ENCODE measurements at places on chromosomes 7 and 10. TPM values are rescaled to one million over a fixed set of nuclear protein-coding genes. Genes with fewer than 3 reads are reported as not detected.

GRCh38 chr7:94089806-94090205 lies 85.7 kb upstream of the BET1 start:
- no peak for DNase-seq

UTF1 gene
- not detected for total RNA-seq

CD36 gene
- 6.4 TPM for total RNA-seq

- no peak for DNase-seq
Observed at GRCh38 chr7:112082306-112082705, 123.9 kb downstream of the DOCK4 start.

DNA sequence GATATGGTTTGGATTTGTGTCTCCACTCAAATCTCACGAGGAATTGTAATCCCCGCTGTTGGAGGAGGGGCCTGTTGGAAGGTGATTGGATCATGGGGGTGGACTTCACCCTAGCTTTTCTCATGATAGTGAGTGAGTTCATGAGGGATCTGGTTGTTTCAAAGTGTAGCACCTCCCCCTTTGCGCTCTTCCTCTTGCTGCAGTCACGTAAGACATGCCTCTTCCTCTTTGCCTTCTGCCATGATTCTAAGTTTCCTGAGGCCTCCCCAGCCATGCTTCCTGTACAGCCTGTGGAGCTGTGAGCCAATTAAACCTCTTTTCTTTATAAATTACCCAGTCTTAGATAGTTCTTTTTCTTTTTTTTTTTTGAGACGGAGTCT lies 17.1 kb downstream of the CDNF start:
- DNase-seq, result no peak

HMX3 gene
- not detected for total RNA-seq

AKR1C8 gene
- 0.48 TPM for total RNA-seq

GRCh38 chr7:92025260-92025659 lies 84.6 kb downstream of the AKAP9 start:
- DNase-seq, result no peak

DNA sequence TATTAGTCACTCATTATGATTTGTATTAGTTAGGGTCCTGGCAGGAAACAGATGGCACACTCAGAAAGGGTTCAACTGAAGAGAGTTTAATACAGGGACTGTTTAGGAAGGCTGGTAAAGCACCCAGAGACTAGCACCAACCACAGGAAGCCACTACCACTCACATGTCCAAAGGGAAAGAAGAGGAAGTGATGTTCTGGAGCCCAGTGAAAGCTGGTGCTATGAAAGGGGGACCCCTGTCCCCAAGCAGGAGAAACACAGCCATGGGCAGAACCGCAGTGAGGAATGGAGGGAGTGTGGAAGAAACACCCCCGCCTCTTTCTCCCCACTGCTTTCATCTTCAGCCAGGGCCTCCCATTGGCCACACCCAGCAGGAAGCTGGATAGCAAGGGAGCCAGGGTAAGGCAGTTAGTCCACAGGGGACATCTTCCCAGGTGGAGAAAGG lies 3.2 kb upstream of the VSIR start:
- DNase-seq, result no peak

SEMA3A gene
- 3.3 TPM for total RNA-seq

KLF14 gene
- total RNA-seq, result not detected

GRCh38 chr10:32329061-32329460 lies 17.9 kb downstream of the EPC1 start:
- no peak for DNase-seq

HTR5A gene
- not detected for total RNA-seq

DNA sequence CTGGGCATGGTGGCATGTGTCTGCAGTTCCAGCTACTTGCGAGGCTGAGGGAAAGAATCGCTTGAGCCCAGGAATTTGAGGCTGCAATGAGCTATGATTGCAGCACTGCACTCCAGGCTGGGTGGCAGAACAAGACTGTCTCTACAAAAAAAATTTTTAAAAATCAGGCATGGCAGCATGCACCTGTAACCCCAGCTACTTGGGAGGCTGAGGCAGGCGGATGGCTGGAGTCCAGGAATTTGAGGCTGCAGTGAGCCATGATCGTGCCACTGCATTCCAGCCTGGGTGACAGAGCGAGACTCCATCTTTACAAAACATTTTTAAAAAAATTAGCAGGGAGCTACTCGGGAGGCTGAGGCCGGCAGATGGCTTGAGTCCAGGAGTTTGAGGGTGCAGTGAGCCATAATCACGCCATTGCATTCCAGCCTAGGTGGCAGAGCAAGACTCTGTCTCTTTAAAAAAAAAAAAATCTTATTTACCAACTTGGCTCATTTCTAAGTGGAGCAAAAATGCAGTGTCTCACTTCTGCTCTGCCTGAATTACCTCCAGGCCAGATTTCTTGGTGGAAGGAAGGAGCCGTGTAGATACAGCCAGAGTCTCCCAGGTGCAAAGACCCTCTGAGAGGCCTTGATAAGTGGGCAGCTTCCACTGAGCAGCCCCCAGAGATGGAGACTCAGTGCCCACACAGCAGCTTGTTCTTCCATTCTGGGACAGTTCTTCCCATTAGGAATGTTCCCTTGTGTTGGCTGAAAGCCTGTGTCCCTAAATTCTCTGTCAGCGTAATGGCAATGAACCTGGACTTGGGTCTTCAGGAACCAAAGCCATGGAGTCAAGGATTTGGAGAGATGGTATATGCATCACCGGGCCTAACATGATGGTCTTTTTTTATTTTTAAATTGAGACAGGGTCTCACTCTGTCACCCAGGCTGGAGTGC lies 30.0 kb downstream of the GTF2IRD1 start:
- DNase-seq, result no peak

- DNase-seq, result no peak
Observed at GRCh38 chr10:122642726-122643605, 56.7 kb downstream of the C10orf120 start.

GRCh38 chr10:12782537-12782936 lies 219.0 kb downstream of the CCDC3 start:
- DNase-seq, result peak; percentile 45

- DNase-seq, result no peak
Observed at GRCh38 chr7:112254156-112254555, 47.7 kb downstream of the ZNF277 start.

SH2D4B gene
- 0.22 TPM for total RNA-seq

GRCh38 chr7:151271699-151272355 lies 23.3 kb upstream of the SMARCD3 start:
- DNase-seq, result no peak

PGAM2 gene
- total RNA-seq, result 2.1 TPM

DNA sequence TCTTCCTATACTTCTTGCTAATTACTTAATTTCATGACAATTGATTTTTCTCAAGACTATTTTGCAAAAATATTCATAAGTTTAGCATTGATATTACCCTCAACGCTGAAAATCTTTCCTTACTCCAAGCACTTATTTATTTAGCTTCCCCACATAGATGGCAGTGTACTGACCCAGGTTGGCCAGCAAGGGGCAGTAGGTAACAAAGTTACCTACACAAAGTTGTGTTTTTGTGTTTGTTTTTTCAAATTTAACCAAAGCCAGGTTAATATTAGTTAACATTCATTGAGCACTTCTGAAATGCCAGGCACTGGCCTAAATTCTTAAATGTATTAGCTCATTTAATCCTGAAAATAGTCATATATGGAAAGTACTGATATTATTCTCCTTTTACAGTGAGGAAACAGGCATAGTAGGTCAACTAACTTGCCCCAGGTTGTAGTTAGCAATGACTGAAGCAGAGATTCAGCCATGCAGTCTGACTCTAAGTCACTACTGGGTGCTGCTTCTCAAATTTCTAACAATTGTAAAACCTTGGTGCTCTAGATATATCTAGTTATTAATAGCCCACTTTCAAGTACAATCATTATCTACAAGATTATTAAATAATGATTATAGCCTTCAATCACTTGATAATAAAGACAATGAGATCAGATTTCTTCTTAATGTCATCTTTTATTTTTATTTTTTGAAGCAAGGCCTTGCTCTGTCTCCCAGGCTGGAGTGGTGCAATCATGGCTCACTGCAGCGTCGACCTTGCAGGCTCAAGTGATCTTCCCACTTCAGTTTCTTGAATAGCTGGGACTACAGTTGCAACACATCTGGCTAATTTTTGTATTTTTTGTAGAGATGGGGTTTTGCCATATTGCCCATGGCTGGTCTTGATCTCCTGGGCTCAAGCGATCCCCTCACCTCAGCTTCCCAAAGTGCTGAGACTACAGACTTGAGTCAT lies 5.8 kb upstream of the GGCT start:
- DNase-seq, result no peak
